ENCODE measurements at places on chromosomes 4 and X.

DNA sequence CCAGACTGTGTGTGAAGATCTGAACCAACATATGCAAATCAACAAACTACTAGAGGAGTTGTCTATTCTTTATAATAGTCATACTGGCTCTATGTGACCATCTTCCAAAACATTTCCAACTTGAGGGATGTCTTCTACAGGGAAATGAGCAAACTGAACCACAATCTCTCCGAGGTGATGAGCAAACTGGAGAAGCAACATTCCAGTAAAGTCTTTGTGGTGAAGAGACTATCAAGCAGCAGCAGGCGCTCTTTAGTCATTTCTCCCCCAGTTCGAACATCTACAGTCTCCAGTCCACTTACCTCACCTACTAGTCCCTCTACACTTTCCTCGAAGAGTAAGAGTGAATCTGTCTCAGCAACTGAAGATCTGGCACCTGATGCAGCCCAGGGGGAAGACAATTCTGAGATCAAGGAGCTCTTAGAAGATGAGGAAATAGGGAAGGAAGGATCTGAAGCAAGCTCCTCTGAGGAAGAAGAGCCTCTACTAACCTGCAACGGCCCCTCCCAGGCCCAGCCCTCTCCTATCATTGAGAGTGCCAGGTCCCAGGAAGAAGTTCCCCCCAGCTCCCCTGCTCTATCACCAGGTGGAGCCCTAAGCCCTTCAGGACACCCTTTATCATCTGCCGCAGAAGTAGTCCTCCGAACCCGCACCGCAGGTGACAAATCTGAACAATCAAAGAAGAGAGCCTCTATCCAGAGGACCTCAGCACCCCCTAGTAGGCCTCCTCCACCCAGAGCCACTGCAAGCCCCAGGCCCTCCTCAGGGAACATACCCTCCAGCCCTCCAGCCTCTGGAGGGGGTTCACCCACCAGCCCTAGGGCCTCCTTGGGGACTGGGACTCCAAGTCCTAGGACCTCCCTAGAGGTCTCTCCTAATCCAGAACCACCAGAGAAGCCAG lies 98.1 kb downstream of the HNRNPD start:
- DNase-seq: no peak

- no peak for DNase-seq
Measured at GRCh38 chrX:20313899-20314298, 47.2 kb upstream of the RPS6KA3 start.

DNA sequence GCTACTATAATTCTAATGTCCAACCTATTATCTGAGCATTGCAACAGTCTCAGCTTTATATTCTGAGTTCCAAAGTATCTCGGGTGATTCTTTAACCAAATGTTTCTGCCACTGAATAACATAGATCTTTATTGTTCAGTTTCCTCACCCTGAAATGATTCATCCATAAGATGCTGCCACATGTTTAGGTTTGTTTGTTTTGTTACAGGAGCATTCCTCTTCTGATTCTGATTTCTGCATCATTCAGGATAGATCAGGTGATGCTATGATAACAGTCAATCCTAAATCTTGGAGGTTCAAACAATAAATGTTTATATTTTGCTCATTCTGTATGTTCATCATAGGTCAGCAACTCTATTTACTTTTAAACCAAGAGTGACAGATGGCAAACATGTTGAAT lies 927.6 kb downstream of the PCDH7 start:
- no peak for DNase-seq

DNA sequence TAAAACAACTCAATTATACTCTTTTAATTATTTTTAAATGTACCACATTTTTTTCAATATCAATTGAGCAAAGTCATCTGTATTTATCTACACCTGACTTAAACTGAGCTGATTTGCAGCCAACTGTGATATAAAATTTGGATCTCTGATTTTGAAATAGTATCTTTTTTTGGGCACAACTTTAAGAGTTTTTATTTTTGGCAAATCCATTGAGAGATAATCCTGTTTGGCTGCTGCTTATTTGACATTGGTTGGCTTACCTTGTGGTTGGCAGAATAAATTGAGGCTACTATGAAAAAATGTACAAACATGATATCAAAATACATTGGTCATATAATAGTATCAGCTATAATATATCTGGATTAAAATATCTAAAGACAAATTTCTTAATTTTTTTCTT lies 656.0 kb upstream of the NDST4 start:
- no peak for DNase-seq

DNA sequence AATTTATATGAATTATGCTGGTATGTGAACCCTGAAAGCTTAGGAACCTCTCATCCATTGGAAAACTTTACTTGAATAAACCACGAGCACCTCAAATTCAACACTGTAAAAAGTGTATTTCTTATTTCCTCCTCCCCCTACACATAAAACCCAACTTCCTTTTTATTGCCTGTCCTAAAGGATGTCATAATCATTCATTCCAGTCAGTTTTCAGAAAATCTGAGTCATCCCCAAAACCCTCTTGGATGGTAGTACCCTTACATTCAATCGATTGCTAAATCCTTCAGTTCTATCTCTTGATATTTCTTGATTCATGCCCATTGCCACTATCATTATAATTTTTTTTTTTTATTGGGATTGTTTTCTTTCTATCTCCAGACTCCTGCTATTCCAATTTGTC lies 91.1 kb upstream of the ATP8A1 start:
- no peak for DNase-seq

- DNase-seq: no peak
Measured at GRCh38 chrX:97636473-97637140, 752.9 kb downstream of the RPA4 start.

- no peak for DNase-seq
Measured at GRCh38 chrX:53817548-53817947, 131.0 kb upstream of the HUWE1 start.

DNA sequence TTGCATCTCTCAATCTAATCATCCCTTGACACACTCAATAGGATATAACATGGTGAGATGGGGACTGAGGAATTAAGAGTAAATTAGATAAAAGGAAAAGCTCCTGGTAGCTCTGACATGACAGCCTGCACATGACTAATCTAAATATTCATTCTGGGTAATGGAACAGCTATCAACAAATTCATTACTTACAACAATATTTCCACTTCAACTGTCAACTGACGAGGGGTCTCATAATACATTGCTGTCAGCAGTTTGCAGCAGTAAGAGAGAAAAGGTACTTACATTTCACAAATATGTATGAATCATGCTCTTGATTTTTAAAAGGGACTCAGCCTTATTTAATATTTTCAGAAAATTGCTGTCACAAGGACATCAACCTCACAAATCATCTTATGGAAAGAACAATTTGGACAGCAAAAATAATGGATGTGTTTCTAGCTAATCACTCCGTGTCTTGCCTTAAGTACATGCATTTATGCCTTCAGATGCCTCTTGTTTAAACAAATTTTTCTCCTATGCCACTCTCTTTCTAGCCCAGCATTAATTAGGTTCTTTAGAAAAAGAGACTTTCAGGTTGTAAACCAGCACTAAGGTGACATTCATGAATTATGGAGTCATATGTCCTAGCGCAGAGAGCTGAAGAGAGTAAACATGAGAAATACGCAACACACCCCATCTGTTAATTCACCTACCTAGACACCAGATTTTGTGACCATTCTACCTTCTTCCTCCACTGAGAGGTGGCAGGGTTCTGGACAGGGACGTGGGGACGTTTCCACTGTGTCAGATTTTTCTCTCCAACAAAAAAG lies 99.6 kb upstream of the TMEM150C start:
- DNase-seq: no peak

Measured in activated CD4-positive, CD25-positive, alpha-beta regulatory T cell treated with anti-CD3 and anti-CD28 coated beads, Interleukin-2, amount 50 U/mL, for 72 hours (primary cell).